Right ventricle myocardium inferior (tissue), 1 donor: ENCODE measurements at places on chromosomes 1 and 21. TPM values are rescaled to one million over a fixed set of nuclear protein-coding genes. Genes with fewer than 3 reads are reported as not detected.

Gene TINAGL1
- total RNA-seq = 273 TPM

GRCh38 chr1:239547987-239548386 is 161.6 kb downstream of the CHRM3 start:
- no peak for DNase-seq

GRCh38 chr1:229286099-229286766 is 15.3 kb downstream of the RAB4A start:
- DNase-seq = no peak

DNA sequence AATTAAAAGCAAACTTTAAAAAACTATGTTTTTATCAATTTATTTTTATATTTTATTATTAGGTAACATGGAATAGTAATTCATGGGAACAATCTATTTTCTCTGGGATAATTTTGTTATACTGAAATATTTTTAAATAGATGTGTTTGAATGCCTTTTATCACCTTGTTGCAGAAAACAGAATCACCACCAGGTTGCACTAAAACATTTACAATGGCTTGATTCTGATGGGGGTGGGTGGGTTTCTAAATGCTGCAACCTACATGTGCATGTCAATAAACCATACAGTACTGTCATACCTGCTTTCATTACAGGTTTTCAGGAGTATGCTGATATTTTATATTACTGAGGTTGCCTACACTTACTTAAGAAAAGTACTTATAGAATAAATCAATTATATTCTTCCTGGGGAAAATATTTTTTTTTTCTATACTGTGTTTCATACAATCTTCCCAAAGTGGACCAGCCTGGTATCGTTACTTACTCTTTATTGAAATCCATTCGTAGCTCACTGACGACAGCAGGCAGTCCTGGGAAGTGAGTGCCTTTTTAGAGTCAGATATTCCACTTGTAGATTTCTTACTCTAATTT is 132.8 kb downstream of the PTPRC start:
- DNase-seq = no peak

Gene SRGAP2C
- total RNA-seq = 14.0 TPM

GRCh38 chr21:16908077-16908476 is 604.8 kb upstream of the CXADR start:
- no peak for DNase-seq

- no peak for DNase-seq
Measured at GRCh38 chr1:206112600-206113301, 4.4 kb downstream of the AVPR1B start.

- no peak for DNase-seq
Measured at GRCh38 chr21:40540216-40540615, 306.7 kb downstream of the DSCAM start.

DNA sequence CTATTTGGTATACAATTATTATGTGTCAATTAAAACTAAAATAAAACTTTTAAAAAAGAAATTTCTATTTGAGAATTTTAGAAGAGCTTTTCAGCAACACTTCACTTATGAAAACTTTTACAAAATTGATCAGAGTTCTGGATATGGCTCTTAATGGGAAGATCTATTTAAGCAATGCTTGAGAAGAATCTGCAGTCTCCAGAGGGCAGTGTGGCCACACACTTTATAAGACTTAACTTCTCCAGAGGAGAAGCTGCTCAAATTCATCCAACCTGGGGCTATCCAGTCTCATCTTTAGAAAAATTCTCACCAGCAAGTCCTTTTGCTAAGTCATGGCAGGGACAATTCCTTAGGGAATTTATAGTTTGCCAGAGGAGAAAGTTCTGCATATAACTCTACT is 25.2 kb upstream of the AGO1 start:
- DNase-seq = no peak

- DNase-seq = no peak
Measured at GRCh38 chr1:245277276-245277675, 122.5 kb downstream of the KIF26B start.

Gene OR2M7
- not detected for total RNA-seq

- DNase-seq = peak; percentile 87
Measured at GRCh38 chr1:11929849-11930248, 3.6 kb upstream of the KIAA2013 start.

Gene RPE65
- not detected for total RNA-seq

Gene C8A
- total RNA-seq = not detected

Gene LRRC42
- 13.8 TPM for total RNA-seq

GRCh38 chr1:11478571-11479374 is at the start of gene DISP3:
Gene DISP3 (plus strand): TSS chr1:11479155. CDS start chr1:11500993, 21,838 bp downstream.
- no peak for DNase-seq

- no peak for DNase-seq
Measured at GRCh38 chr1:209853676-209854075, 25.9 kb downstream of the UTP25 start.

GRCh38 chr1:21520899-21521716 is 11.9 kb downstream of the ALPL start:
- DNase-seq = no peak

Gene TMPRSS3
- total RNA-seq = not detected

DNA sequence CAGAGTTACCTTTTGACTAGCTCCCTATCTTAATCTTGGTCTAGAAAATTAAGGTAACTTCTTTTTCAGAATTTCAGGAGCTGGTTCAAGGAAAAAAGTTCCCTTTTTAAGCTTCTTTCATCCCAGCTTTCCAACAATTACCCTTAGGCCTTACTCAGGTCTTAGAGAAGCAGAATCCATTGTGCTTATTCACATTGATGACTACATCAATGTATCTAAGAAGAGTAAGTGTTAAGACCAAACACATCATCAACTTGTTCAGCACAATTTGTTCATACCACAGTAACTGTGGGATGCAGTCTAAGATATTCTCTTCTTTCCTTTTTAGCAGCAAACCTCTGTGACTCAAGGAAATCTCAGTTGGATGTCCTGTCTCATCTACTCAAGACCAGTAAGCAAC is 4.1 kb downstream of the MRPL9 start:
- no peak for DNase-seq

Gene TNFRSF4
- total RNA-seq = 1.4 TPM

Gene MSH4
- total RNA-seq = 0.35 TPM

Gene SYT11
- total RNA-seq = 9.2 TPM

Gene BMP8B
- total RNA-seq = 0.41 TPM

DNA sequence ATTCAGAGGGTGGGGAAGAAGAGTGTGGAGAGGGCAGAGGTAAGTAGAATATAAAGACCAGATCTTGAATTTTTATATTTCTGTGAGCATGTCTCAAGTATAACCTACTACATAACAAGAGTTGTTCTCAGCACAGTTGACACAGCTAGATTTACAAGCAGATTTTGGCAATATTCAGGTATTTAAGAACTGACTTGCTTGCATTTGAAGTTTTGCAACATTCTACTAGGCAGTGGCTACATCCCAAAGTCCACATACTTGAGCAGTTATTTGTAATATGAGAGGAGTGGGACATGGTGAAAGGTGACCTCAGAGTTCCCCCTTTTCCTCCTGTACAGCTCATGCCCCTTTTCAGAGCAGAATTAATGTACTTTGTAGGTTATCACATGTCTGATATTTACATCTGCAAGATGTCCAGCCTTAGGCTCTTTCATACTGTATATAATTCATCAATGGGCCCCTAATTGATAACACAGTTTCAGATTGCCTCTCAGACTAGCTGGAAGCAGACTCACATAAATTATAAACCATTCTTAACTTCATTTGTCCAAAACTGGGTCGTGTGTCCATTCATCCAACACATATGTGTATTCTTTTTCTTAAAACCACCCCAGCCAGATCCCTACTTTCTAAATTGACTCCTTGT is 136.7 kb upstream of the RAVER2 start:
- DNase-seq = no peak

- DNase-seq = no peak
Measured at GRCh38 chr1:240027059-240027462, 64.6 kb upstream of the FMN2 start.

GRCh38 chr1:188432427-188432826 is 1603.7 kb downstream of the PLA2G4A start:
- no peak for DNase-seq

Gene SH2D2A
- 2.2 TPM for total RNA-seq

DNA sequence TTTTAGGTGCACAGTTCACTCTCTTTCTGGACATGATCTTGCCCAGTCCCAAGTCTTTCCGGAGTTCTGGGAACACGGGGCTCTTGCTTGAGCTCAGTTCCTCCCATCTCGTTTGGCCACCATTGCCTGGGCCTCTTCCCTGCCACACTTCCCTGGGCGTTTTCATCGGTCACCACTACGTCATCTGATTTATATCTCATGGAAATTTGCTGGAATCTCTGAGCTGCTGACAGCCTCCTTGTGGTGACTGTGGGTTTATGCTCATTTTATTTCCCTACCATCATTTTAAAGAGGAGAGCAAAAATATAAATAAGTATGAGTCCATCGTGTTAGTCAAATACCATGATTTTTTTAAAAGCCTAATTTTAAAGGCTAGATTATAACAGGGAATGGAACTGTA is 449.1 kb upstream of the KAZN start:
- DNase-seq = no peak

Gene RAB42
- total RNA-seq = 1.6 TPM

- DNase-seq = no peak
Measured at GRCh38 chr21:41768437-41769042, 1.7 kb upstream of the RIPK4 start.

Gene BARHL2
- not detected for total RNA-seq

- DNase-seq = no peak
Measured at GRCh38 chr1:42282867-42283583, 52.0 kb downstream of the FOXJ3 start.

DNA sequence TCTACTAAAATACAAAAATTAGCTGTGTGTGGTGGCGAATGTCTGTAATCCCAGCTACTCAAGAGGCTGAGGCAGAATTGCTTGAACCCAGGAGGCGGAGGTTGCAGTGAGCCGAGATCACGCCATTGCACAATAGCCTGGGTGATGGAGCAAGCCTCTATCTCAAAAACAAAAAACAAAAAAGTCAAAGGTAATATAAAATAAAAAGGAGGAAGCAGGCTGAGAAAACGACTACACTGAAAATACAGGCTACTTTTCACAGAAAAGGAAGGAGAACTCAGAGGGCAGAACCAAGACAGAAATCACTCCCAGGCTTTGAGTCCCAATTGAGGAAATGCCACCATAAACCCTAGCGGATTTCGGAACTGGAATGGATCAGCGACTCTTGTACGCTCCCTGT is 5.9 kb upstream of the A3GALT2 start:
- no peak for DNase-seq

DNA sequence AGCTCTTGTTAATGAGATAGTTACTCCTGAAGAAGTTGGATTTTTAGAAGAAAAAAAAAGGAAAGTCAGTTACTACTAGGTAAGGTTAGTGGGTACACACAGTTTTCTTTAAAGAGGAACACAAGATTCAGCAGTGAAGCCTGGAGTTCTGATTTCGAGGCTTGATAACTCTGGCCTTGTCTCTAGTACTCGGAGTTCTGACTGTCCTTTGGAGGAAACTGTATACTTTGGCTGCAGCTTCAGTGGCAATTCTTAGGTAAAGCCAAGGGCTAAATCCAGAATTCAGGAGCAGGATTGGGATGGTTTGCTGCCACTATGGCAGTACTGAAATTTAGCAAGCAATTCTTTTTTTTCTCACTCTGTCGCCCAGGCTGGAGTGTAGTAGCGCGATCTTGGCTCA is 9.2 kb downstream of the ACADM start:
- no peak for DNase-seq
